ENCODE measurements at places on chromosomes 3 and 15.

DNA sequence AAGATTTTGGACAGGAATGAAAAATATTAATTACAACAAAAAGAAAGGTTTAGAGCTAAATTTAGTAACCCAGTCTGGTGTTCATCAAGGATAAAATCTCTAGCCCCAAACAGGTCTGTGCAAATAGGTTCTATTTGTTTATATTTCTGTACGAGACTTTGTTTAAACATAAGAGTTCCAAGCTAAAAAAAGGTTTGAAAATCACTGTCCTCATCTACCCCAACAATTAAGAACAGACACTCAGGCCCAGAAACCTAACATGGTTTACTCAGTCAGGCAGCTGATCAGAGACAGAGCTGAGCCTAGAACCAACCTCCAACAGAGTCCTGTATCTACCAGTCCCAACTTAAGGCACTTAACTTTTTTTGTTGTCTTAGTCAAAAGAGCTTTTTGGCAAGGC is 49.3 kb downstream of the SNX4 start:
- no peak for DNase-seq

GRCh38 chr15:29699791-29700190 is 122.5 kb downstream of the TJP1 start:
- no peak for DNase-seq

DNA sequence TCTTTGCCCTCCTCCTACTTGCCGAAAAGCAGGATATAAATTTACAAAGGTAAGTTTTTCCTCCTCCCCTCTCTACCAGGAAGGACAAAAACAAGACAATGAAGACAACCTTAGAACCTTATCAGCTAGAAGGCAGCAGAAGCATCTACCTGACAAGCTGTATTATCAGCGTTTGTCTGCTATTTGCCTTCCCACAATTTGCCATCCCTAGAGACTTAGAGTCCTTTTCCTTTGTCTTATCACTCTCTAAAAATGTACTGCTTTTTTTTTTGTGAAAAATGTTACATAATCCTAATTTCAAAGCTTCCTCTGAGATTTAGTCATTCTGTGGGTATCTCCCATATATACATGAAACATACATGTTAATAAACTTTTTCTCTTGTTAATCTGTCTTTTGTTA is 176.9 kb upstream of the PROK2 start:
- no peak for DNase-seq

GRCh38 chr3:53318522-53318921 is 28.8 kb downstream of the DCP1A start:
- DNase-seq = no peak

DNA sequence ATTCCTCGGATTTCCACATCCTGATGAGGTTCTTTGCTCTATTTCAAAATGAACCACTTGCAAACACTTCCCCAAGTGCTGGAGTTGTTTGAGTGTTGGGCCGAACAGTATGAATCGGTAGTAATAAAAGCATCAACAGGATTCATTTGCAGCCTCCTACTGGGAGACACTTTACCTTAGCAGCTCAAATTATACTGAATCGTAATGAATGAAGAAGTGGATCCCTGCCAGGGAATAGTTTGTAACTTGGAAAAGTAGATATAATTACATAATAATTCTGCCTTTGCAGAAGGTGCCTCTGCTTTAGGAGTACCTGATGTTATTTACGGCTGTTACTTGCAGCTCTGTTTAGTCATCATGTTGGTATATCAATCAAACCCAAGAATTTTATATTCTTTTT is 669.1 kb downstream of the CADM2 start:
- DNase-seq = no peak

DNA sequence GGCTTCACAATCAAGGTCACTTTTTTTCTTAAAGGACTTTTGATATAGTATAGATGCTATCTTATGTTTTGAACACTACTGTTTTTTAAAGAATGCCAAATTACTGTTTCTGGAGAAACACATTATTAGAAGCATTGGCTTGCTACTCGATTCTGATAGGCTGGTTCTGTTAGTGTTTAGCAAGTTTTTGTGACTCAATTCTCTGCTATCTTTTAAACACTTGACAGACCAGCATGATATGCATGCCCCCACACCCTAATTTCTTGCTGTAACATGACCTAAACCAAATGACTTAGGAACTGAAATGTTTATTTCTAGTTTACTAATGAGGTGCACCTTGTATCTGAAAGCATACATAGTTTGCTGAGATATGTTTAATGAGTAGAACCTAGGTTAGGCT is 5.5 kb upstream of the IL20RB start:
- no peak for DNase-seq

DNA sequence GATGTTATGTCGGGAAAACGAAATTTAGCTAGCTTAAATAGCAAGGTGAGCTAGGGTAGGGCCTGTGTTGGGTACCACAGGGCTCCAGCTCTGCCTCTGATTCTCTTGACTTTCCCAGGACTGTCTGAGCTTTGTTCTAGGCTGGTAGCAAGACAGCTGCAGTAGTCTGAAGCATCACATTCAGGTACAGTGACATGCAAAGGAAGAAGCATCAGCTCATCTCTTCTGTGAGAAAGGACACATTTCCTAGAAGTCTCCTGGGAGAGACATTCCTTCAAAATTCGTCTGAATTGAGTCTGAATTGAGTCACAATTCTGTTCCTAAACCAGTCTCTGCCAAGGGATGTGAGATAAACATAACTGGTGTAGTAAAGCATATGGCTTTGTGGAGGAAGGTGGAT is 8.5 kb upstream of the UBXN7 start:
- DNase-seq = no peak

DNA sequence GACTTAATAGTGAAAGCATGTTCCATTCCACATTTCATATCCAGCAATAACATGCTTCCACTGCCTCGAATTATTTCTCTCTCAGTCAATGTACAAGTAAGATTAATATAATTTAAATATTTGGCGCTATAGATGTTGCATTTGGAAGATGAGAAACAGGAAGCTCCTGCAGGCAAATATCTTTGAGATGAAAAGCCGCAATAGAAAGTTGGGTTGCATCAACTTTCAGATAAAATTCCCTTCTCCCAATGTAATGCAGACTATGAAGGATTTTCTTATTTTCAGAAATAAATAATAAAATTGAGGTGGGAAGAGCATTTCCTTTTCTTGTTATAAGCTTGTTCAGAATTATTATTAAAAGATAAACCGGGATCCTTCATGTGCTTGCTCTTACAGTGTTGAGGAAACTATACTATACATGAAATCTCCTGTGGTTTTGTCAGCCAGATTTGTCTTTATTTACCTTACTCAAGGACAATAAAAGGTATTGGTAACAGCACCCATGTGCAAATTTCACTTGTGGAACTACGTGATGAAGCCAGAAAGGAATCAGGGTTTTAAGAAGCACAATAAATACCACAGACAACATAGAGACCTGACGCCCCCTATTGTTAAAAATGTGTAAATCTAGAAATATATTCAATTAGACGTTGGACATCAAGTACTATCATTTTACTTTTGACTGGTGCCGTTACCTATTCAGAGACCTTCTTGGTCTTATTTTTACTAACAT is 307.0 kb downstream of the ARPP21 start:
- DNase-seq = peak; percentile 30

All from OCI-LY7 (cell line).